ENCODE measurements at places on chromosomes 5 and 9.

- DNase-seq = no peak
Observed at GRCh38 chr9:134405527-134405926, 79.3 kb downstream of the RXRA start.

GRCh38 chr5:139982157-139982974 is 60.7 kb downstream of the NRG2 start:
- no peak for DNase-seq

DNA sequence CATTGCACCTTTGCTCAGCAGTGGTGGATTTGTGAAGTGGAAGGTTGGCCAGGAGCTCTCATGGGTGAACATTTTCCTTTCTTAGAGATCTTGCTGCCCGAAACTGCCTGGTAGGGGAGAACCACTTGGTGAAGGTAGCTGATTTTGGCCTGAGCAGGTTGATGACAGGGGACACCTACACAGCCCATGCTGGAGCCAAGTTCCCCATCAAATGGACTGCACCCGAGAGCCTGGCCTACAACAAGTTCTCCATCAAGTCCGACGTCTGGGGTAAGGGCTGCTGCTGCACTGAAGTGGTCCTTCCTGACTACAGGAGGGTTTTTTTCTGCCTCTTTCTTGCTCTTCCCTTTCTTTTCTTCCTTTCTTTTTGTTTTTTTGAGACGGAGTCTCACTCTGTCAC is 21.8 kb downstream of the QRFP start:
- no peak for DNase-seq

- DNase-seq = no peak
Observed at GRCh38 chr5:82642313-82642712, 364.2 kb upstream of the RPS23 start.

DNA sequence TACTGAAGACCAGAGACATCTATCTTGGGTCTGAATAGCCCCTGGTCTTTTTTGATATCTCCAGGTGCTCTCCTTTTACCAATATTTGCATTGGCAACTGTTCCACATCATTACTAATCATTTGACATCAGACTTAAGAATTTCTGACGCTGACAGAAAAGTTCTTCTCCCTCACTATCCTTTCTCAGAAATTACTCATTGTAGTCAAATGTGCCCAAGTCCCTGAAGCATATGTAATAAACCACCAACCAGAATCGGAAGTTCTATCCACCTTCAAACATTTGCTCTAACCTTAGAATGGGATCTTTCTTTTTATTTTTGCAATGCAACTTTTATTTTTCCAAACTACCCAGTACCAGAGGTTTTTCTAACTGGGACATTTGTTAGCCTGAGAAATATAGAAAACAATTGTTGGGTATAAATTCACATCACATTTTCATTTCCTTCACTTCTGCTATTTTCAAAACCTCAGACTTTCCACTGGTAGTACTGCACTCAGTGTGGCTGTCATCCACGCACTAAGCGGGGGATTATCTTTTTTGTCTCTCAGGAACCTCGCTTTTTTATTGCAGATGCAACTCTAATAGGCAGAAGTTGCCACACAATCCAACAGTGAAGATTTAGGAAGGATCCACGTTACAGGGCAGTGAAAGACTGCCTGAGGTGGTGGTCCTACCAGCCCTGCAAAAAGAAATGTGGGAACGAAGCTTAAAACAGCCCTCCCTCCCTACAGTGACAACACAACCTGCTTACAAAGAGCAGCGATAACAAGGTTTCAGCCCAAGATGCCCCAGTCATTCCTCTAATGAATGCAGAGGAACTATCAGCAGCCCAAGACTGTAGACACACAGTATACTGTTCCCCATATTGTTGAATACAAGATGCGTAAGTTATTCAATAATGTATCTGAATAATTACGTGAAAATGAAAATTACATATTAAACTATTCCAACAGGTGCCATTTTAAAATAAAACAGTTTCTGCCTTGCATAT is 201.2 kb downstream of the EBF1 start:
- no peak for DNase-seq

DNA sequence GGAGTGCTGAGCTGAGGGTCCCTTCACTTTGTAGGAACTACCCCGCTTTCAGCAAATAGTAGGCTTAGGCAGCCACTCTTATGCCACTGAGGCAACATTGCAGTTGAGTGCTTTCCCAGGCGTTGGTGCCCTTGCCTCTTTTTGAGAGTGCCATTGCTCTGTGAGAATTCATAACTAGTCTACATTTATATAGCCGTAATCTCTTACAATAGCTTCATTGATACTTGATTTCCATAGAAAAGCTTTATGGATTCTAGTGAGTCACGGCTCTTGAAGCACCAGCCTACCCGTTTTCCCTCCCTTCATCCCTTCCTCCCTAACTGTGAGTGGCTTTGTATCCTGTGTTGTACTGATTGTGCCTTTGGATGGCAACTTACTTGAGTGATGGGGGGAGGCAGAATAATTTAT is 283.9 kb downstream of the AOPEP start:
- no peak for DNase-seq

- DNase-seq = no peak
Observed at GRCh38 chr5:36619012-36619635, 12.7 kb downstream of the SLC1A3 start.

GRCh38 chr5:141784529-141784928 is 93.7 kb downstream of the PCDH1 start:
- no peak for DNase-seq

- DNase-seq = no peak
Observed at GRCh38 chr5:179874136-179874535, 15.5 kb upstream of the MRNIP start.

GRCh38 chr9:19551124-19551929 is 142.5 kb downstream of the ACER2 start:
- no peak for DNase-seq

DNA sequence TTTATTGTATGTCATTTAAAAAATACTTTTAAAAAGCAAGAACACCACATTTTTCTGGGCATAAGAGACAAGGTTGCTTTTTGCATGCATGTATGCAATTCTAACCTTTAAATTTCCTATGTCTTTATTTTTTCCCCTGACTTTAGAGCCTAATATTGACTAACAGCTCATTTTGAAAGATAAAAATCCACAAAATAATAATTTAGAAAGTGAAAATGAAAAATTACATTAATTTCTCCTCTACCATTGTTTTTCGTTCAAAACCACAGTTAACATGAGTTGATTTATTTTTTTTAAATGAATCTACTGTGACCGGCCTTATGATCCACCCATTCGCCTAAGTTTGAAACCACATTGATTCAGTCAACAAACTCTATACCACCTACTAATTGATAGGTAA is 137.5 kb upstream of the CDKN2B start:
- no peak for DNase-seq
